Hematopoietic multipotent progenitor cell treated with erythropoietin and hydrocortisone succinate and interleukin-3 and kit ligand, for 17 days (in vitro differentiated cells): ENCODE measurements at places on chromosomes 7 and 10.
A peak's percentile ranks its signal among the peaks of the same experiment; 100 is the strongest.

DNA sequence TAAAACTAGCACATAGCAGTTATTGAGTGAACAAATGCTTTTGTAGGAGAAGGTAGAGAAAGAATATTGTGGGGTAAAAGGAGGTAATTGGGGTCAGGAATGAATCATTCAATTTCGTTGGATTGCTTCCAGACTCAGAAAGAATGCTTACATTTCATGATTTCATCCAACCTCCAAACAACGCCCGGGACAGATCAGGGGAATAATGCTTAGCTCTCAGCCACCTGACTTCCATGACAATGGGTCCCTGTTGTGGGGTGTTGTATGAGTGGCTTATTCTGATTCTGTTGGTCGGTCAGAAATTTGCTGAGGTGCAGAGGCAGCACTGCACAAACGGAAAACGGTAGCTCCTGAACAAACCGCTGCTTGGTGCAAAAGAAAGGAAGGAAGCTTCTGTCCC lies 24.0 kb upstream of the INPP5F start:
- no peak for DNase-seq

- DNase-seq = peak; percentile 42
These were observed 244.4 kb downstream of the TNS3 start for GRCh38 chr7:47337531-47337930.

GRCh38 chr7:47483604-47484273 lies 98.2 kb downstream of the TNS3 start:
- DNase-seq = no peak

DNA sequence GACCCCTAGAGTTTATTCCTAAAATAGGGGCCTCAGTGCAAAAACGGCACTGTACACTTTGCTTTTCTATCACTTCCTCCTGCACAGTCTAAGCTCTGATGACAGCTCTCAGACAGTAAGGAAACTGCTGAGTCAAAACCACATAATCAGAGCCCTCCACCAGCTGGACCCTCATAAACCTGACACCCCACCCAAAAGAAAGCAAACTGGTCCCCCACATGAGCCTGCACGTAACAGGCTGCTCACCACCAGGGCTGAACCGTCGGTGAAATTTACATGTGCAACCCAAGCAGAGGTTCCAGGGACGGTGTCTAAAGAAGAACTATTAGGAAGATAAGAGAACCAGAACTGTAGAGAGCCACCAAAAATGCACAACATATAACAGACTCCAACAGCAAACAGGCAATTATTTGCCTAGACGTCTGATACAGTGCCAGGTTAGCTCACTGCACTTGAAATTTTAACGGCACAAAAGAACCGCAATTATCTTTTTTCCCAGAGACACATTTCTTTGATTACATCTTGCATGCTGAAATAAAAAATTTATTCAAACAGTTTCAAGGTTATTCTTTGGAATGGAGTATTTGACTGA lies 19.6 kb downstream of the SGMS1 start:
- DNase-seq = peak; percentile 49

- no peak for DNase-seq
These were observed 12.5 kb upstream of the MNX1 start for GRCh38 chr7:157022681-157023588.

GRCh38 chr10:102314801-102315200 lies 69.5 kb downstream of the GBF1 start:
- DNase-seq = no peak

- no peak for DNase-seq
These were observed 7.8 kb upstream of the ZNF853 start for GRCh38 chr7:6607651-6608051.
